ENCODE measurements at places on chromosomes 13 and 19. TPM values are rescaled to one million over a fixed set of nuclear protein-coding genes. Genes with fewer than 3 reads are reported as not detected.

The IRGC gene
- not detected for total RNA-seq

The OR7A5 gene
- not detected for total RNA-seq

The PCSK4 gene
- 31.6 TPM for total RNA-seq

The NLRP4 gene
- not detected for total RNA-seq

The CDC34 gene
- 90.4 TPM for total RNA-seq

The ZNF546 gene
- 2.1 TPM for total RNA-seq

The HCN2 gene
- 0.75 TPM for total RNA-seq

DNA sequence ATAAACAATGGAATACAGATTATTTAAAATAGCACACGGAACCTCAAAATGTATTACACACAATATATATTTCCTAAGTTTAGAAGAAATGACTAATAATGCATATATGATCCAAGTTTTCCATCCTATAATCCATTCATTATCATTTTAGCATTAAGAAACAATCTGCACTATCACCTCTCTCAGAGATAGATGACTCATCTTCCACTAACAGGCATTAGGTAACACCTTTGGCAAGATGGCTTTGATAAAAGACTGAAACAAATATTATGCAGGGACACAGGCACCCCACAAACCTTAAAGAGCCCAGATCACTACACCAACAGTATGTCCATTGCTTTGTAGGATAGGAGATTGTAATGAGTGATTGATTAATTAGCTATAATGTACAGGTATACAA, 4.1 kb downstream of the ENOX1 start:
- no peak for DNase-seq

GRCh38 chr19:35620001-35620400, 7.5 kb downstream of the HAUS5 start:
- no peak for DNase-seq

DNA sequence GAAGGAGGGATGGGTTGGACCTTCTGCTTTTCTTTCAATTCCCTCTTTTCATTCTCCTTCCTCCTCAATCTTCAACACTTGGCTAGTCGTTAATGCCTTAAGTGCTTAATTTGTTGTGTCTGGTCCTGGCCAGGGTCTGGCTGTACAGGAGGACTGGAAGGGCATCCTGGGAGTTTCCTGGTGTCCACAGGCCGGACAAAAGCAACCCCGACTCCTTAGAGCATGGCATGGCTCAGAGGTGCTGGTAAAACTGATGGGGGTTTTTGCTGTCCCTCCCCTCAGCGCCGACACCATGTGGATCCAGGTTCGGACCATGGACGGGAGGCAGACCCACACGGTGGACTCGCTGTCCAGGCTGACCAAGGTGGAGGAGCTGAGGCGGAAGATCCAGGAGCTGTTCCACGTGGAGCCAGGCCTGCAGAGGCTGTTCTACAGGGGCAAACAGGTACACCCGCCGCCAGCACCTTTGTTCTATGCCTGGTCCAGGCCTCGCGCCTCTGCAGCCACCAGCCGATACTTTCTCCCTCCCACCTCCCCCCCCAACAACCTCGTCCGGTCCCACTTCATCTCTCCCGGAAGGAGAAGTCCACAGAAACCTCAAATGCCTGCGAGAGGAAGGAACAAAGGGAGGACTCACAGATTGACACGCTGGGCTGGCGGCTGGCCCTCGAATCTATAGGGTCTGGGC, 1.4 kb downstream of the UHRF1 start:
- no peak for DNase-seq

- no peak for DNase-seq
Measured at GRCh38 chr13:25679159-25679558, 307.4 kb downstream of the ATP8A2 start.

DNA sequence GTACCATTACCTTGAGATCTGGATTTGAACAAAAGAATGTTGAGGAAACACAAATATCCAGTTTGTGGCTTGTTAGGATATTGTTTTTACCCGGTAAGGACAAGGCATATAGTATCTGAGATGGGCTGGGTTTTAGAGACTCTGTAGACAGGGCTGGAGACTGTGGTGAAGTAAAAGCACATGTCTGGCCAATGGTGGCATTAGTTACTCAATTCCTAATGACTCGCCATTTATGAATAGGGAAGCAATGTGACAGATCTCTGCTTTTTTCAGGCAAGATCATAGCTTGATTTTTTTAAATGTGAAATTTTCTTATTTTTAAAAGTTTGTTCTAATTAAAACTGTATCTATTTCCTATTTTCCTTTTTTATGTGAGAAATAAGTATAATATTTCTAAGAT, 371.1 kb upstream of the SPRY2 start:
- no peak for DNase-seq

DNA sequence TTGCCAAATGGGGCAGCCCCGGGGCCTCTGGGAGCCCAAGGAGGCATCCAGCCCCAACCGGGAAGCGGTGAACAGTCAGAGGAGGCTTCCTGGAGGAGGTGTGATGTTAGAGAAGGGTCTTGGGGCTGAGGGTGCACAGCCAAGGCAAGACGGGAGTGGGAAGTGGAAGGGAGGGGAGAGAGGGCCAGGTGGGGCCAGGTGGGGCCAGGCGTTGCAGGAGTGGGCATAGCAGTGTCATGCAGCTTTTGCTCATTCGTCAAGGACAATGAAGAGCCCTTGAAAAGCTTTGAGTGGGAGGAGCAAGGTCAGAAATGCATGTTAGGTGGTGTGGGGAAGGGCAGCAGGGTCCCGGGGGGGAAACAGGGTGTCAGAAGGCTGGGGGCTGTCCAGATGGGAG, 1.8 kb downstream of the FBN3 start:
- no peak for DNase-seq

DNA sequence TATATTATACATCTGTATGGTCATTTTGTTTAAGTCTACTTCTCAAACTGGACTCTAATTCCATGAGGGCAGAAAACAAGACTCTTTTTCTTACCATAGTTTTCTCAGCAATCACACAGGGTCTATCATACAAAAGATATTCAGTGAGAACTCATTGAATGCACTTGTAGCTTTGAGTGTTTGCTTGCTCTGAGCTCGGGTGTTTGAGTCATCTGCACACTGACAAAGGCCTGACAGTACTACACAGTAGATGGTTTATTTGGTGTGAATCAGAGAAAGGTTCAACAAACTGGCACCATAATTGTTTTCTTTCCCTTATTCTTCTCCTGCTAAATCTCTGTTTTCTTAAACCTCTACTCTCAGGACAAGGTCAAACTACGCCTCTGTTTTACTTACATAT, 586.4 kb downstream of the LMO7 start:
- DNase-seq: no peak

DNA sequence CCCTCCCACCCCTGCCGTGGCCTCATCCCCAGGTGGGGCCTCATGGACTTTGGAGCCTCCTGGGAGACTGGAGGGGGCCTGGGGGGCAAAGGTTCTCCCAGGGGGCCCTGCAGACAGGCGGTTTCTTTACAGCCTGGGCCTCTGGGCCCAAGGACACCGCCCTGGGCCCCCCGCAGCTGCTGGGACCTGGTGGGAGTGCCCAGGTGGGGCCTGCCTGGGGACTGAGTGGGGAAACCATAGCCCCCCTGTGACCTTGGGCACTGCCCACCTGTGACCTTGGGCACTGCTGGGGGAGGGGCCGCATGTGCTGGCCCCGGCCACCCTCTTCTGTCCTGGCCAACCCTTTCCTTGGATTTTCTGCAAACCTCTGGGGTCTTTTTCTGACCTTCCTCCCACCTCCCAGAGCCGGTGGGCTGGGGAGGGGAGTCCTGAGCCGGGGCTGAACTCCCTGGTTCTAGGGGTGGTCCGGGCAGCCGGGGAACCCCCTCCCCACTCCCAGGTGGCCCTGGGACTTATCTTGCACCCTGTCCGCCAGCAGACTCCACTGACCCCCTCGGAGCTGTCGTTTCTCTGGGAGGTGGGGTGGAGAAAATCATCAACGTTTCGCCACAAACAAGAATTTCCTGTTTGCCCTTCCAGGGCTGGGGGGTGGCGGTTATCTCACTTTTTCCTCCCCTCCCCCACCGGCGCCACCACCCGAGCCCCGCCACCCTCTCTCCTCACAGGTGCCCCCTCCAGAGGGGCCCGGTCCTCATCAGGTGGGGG, 27.0 kb downstream of the ARID3A start:
- peak; percentile 69 for DNase-seq

GRCh38 chr19:7550987-7551761, 15.7 kb downstream of the PNPLA6 start:
- DNase-seq: peak; percentile 98

GRCh38 chr19:47863514-47863936, 4.5 kb downstream of the TPRX2 start:
- DNase-seq: peak; percentile 99

DNA sequence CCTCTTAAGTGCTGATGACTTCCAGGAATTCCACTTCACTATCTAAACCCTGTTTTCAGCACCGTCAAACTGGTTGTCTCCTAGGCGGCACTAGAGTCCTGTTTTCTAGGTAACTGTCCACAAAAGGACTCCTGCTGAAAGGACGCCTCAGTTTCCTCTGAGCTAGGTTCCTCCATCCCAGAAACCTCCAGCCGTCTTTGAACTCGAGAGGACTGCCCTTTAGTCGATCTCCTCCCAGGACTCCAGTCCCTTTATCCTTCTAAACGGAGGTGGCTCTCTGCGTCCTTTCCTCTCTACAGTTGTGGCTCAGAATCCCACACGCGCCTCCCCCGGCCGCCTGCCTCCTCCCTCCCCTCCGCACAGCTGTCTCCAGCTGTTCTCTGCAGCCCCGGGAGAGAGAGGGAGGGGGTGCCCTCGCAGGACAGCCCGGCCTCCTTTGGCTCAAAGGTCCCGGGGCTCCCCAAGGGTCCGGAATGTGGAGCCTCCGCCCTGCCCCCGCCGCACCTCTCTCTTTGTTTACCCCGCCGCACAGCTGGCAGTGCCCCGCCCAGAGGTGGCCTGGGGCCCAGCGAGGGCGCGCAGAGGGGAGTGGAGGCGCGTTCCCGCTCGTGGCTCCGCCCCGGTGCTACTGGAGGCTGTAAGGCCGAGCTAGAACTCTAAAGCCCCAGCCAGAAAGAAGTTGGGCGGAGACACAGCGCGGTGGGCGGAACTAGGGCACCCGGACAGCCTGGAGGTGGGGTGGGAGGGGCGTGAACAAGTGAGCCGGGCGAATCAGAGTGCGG, 2.4 kb downstream of the LTBP4 start:
- peak; percentile 100 for DNase-seq

DNA sequence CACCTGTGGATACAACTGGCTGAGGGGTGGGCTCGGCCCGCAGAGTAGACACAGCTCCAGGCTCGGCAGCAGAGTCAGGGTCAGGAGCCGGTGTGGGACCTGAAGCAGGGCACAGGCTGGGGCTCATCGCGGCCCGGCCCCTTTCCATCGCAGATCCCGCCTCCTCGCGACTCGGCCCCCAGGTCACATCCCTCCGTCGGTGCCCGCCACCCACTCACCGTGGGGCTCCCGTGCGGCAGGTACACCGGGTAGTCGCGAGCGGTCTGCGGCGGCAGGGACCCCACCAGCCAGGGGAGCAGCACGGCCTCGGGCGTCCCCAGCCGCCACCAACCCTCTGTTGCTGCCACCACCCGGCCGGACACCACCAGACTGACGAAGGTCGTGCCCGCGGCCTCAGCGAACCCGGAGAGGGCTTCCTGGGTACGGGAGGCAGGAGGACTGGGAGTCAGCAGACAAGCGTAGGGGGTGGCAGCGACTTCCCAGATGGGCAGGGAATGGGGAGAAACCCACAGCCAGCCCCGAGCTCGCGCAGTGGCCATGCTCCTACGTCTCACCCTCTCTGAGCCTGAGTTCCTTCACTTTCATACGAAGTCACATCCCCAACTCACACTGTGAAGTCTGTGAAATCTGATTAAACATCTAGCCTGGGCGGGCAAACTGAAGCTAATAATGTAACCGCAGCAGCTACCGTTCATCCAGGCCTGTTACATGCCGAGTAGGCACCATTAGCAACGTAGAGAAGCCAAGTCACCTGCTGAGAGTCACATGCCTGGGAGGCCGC, 3.7 kb downstream of the FUZ start:
- peak; percentile 84 for DNase-seq

Measured in endodermal cell (in vitro differentiated cells).